Activated CD4-positive, alpha-beta memory T cell treated with anti-CD3 and anti-CD28 coated beads for 36 hours (primary cell): ENCODE measurements at places on chromosomes 1 and 21. TPM values are rescaled to one million over a fixed set of nuclear protein-coding genes. Genes with fewer than 3 reads are reported as not detected.

Gene RXFP4
- not detected for total RNA-seq

DNA sequence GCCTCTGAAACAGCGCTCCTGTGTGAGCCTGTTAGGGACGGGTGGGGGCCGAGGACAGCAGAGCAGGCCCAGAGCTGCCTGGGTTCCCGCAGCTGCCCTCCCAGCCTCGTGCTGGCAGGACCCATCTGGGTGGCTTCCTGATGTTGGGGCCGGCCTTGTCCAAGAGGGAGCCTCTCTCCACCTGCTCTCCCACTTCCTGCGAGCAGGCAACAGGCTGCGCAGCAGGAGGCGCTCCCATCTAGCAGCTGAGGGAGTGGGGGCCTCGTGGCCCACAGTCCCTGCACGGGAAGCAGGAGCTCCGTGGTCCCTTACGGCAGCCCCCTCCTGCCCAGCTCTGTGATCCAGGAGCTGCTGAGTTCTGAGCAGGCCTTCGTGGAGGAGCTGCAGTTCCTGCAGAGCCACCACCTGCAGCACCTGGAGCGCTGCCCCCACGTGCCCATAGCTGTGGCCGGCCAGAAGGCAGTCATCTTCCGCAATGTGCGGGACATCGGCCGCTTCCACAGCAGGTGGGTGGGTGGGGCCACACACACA is 68.0 kb downstream of the TRIM11 start:
- no peak for DNase-seq

Gene NBPF8
- total RNA-seq = 31.2 TPM

DNA sequence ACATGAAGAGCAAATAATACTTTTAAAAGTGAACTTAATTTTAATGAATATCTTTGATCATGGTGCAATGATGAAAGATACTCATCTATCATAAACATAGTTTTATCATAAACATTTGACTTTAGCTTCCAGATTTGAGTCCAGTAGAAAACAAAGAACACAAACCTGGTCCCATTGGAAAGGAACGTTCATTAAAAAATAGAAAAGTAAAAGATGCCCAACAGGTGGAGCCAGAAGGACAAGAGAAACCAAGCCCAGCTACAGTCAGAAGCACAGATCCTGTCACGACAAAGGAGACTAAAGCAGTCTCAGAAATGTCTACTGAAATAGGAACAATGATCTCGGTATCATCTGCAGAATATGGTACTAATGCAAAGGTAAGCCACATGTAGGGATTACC is 55.6 kb upstream of the MYOCOS start:
- no peak for DNase-seq

GRCh38 chr1:53636621-53637171 is 102.3 kb downstream of the GLIS1 start:
- DNase-seq = no peak

DNA sequence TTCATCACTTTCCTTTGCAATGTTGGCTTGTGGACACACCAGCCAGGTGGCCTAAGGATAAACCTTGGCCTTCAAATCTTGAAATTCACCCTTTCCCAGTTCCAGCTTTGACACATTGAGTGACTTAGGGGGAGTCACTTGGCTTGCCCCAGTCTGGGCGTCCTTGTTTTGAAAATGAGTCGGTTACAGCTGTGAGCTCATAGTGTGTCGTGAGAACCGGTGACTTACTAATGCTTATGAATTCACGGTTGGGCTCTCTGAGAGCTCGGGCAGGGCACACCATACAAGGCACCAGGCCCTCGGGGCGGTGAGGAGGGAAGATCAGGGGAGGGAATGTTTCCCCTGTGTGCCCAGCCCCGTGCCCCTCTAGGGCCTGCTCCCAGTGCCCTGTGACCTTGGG is 126.9 kb upstream of the TMPRSS2 start:
- no peak for DNase-seq

- DNase-seq = no peak
These were observed 332.9 kb downstream of the SRGAP2C start for GRCh38 chr1:121517586-121518230.

Gene PLA2G2F
- total RNA-seq = not detected

- DNase-seq = no peak
These were observed 387.9 kb downstream of the MATN1 start for GRCh38 chr1:30335389-30335996.

DNA sequence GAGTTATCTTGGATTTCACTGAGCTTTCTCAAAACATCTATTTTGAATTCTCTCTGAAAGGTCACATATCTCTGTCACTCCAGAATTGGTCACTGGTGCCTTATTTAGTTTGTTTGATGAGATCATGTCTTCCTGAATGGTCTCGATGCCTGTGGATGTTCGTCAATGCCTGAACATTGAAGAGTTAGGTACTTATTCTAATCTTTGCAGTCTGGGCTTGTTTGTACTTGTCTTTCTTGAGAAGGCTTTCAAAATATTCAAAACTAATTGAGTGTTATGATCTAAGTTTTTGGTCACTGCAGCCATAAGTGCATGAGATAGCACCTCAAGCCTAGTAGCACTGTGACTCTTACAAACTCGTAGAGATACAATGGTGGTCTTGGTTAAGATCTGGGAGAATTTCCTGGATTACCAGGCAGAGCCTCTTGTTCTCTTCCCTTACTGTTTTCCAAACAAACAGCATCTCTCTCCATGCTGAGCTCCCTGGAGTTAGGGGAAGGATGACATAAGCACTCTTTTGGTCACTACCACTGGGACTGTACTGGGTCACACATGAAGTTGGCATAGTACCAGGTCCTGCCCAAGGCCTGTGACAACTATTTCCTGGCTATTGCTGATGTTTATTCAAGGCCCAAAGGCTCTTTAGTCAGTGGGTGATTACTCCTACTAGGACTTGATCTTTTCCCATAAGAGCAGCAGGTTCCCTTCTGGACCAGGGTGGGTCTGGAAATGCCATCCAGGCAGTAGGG is 25.6 kb downstream of the SLC22A15 start:
- DNase-seq = no peak

Gene GRHL3
- total RNA-seq = not detected

- DNase-seq = no peak
These were observed 35.0 kb upstream of the TMEM61 start for GRCh38 chr1:54945393-54945936.

GRCh38 chr1:24749252-24749651 is 4.0 kb downstream of the CLIC4 start:
- no peak for DNase-seq

DNA sequence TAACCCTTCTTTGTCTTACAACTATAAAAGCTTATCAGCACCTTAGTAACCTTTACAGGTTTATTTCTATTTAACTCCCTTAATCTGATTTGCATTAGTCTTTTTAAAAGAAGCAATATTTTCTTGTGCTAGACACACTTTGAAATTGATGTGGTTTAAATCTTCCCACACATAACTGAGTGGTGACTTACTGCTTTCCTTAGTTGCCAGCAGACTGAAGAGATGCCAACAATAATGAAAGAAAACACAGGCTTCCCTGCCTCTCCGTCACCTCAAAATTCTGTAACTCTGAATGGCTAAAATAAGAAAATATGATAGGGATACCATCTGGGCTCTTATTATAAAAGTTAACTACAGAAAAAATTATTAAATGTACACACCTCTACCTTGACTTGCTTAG is 196.8 kb downstream of the PTBP2 start:
- DNase-seq = no peak

DNA sequence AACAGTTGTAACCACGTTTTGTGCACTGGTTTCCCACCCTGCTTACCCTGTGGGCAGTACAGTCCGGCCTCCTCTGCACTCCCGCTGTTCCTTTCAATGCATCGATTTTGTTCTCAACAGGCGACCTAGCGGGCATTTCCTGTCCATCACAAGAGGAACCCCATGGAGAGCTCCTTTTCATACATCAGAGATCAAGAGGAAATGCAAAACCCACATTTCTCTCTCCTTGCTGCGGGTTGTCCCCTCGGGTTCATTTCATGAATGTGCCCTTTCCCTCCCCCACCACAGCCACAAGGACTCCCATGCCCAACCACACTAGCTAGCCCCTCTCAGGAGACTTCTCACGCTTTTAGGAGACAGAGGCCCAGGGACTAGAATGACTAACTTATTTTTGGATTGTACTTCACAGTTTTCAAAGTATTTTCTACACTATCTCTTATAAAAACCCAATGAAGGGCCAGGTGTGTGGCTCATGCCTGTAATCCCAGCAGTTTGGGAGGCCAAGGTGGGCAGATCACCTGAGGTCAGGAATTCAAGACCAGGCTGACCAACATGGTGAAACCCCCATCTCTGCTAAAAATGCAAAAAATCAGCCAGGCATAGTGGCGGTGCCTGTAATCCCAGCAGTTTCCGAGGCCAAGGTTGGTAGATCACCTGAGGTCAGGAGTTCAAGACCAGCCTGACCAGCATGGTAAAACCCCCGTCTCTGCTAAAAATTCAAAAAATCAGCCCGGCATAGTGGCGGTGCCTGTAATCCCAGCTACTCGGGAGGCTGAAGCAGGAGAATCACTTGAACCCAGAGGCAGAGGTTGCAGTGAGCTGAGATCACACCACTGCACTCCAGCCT is 18.4 kb downstream of the ATP1A4 start:
- peak; percentile 68 for DNase-seq

DNA sequence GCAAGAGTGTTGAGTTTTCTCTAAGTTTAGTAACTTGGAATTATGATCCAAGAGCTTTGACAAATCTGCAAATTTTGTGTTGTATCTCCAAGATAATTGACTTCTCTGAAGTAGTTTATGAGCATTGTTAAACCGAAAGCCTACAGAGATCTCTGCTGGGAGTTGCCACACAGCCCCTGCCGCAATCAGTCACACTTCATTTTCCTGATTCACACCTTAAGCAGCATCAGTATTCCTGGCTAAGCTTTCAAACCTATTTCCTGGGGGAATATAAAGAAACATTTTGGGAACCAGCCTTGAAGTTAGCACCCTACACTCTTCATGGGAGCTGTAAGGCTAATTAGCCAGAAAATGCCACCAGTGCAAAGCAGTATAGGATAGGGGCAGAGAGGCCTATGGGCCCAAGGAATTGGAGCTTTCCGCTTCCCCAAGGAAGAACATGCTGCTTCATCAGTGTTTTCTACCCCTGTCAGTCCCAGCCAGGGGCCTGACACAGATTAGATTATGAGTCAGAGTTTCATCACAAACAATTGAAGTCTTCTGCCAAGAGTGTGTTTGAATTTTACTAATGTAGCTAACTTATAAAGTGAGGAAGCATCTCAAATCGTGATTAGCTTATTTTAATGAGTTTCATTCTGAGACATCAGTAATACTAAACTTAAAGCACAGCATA is 23.2 kb upstream of the CACYBP start:
- peak; percentile 27 for DNase-seq

Gene SLC35A3
- 18.3 TPM for total RNA-seq

DNA sequence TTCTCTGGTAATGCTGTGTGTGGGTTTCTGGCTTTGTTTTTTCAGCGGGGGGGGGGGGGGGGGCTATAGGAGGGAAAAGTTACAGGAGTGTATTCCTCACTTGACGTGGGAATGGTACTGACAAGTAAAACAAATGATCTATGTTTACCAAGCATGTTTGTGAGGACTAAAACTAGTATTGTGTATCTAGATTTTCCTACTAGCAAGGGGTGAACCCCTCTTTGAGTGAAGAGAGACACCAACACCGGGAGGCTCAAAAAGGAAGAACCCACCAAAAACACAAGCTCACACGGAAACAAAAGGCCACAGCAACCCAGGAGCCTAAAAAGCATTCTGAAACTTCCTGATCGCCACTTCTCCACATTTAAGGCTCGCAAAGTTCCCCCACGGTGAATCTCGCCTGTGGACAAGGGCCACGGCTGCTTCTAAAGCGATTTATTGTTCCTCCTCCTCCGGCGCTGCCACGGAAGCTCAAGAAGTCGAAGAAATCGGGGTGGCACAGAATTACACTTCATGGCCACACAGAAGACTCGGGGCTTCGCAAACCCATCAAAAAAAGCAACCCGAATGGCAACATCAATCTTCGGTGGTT is 703 bp downstream of the PUM1 start:
- DNase-seq = no peak

Gene RYR2
- total RNA-seq = 0.02 TPM

Gene RTCA
- 56.6 TPM for total RNA-seq

Gene HPCAL4
- 0.43 TPM for total RNA-seq

Gene COL11A1
- total RNA-seq = not detected

DNA sequence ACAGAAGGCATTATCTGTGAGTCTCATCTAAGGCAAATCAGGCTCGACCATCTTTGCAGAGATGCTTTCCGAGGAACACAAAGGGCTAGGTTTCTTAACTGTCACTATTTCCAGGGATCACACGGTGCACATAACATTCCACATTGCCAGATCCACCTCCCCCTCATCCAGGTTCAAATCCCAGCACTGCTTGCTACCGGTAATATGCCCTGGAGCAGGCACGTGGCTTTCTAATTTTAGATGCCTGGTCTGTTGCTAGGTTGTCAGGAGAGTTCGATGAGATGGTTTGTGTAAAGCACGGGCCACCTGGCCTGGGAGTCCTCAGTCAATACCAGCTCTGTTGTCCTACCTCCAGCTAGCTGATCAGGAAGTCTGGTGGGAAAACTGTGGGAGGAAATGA is 598.6 kb downstream of the NPHP4 start:
- DNase-seq = no peak

DNA sequence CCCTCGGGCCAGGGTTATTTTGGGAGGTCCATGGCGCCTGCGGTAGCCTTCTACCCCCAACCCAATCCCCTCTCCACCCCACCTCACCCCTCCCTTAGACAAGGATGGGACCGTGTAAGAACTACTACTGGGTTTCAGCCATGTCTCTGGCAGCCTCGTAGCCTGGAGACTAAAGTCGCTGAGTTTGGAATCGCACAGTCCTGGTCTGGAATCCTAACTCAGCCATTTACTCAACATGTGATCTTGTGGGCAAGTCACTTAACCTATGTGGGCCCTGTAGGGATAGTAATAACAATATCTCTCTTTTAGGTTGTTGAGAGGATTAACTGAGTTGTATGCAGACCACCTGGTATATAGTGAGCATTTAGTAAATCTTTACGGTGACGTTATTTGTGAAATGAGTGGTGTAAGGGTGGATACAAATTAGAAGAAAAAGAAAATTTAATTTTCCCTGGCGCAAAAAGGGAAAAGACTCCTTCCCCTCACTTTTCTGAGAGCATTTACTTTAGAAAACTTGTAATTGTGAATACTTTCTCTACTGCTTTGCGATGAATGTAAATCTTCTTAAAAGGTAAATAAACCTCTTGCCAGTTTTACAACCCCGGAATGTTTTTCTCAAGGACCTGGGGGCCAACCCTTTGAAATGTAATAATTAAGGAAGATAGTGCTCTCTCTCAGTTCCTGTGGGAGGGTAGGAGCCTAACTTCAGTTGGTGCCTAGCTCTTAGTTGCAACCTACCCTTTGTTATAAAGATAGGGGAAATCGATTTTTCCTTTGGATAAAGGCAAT is 615 bp upstream of the MRPS15 start:
- DNase-seq = no peak
